Posterior cingulate gyrus (tissue), 11 donors: ENCODE measurements at places on chromosomes 2 and 18.

GRCh38 chr18:74110976-74111375, 36.7 kb downstream of the FBXO15 start:
- DNase-seq, result no peak

- DNase-seq, result no peak
Observed at GRCh38 chr2:40457366-40457765, 5.5 kb upstream of the SLC8A1 start.

GRCh38 chr18:39724652-39725051, 2159.1 kb upstream of the CELF4 start:
- no peak for DNase-seq

- peak; percentile 45 for DNase-seq
Observed at GRCh38 chr2:188293601-188294351, 2.1 kb downstream of the GULP1 start.

GRCh38 chr2:72137498-72138010, 10.1 kb downstream of the CYP26B1 start:
- DNase-seq, result peak; percentile 95

DNA sequence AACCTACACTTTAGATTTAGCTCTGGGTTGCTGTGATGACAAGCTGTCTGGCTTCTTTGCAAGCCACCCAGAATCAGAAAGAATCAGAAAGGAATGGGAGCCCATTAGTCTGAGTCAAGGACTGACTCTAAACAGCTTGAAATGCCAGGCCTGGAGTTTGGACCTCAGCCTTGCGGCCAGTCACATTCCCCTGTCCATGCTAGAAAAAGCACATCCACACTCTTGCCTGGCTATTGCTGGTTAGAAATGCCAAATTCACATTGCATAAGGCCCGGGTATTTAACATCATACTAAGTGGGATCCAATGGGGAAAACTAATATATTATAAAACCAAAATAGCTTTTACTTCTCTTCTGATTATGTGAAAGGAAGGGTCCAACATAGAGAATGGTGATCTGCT, 756.8 kb upstream of the KLHL29 start:
- no peak for DNase-seq

GRCh38 chr2:140600116-140600515, 1530.7 kb downstream of the LRP1B start:
- no peak for DNase-seq

DNA sequence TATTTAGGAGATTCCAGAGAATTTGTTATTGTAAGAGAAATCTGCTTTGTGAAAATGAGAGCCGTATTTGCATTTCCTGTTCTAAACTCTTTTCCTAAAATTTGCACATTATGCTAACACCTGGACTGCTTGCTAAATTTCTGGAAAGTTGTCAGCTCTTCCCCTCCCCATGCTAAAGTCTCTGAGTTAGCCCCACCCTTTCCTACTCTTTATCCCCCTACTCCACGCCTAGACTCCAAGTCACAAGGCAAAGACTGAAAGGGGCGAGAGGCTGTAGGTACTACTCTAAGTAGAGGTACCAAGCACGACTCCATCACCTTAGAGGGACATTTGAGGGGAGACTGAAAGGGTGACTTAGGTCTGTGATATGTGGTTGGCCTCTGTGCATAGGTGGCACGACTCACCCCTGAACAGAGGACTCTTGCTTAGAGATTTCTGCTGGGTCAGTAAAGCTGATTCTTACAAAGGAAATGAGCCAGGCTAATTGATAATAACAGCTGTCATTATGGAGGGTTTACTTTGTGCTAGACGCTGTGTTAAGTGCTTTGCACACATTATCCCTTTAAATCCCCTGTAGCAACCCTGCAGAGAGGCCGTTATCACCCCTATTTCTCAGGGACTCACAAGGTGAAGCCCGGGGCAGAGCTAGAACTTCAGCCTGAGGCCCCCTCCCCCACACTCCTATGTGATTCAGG, 373.5 kb downstream of the EN1 start:
- DNase-seq, result no peak

GRCh38 chr2:161388146-161388779, 27.8 kb upstream of the TBR1 start:
- DNase-seq, result no peak

DNA sequence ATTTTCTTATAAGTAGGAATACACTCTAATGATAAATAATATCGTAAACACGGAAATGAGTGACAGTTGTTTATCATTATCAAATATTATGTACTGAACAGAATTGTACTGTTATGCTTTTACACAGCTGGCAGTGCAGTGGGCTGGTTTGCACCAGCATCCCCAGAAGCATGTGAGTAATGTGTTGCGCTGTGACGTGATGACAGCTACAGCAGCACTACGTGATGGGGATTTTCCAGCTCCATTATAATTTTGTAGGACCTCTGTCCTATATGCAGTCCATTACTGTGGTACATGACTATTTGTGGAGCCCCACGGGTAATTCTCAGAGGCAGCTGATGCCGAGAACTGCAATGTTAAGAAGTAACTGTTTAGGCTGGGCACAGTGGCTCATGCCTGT, 77.3 kb upstream of the ATG16L1 start:
- DNase-seq, result no peak

- no peak for DNase-seq
Observed at GRCh38 chr18:38789141-38789540, 1223.5 kb upstream of the CELF4 start.

- DNase-seq, result no peak
Observed at GRCh38 chr18:69947361-69948133, at the start of gene CD226. Gene CD226 (minus strand): TSS chr18:69947873. CDS start chr18:69947406, 467 bp downstream.

DNA sequence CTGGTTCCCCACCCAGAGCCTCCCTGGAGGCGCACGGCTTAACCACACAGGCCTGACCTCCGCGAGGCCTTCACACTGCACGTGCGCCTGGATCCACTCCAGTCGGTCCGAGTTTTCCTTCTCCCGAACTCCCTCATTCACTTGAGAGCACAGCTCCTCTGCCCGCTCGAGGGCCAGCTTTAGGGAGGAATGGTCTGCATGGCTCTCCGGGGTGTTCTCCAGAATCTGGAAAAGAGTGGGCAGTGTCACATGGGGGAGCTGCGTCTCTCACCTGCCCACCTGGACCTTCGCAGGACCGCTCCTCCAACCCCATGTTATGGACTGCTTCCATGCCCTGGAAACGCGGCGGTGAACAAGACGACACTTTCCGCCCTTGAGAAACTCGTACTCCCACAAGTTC, 35.9 kb downstream of the FAM228A start:
- DNase-seq, result no peak

DNA sequence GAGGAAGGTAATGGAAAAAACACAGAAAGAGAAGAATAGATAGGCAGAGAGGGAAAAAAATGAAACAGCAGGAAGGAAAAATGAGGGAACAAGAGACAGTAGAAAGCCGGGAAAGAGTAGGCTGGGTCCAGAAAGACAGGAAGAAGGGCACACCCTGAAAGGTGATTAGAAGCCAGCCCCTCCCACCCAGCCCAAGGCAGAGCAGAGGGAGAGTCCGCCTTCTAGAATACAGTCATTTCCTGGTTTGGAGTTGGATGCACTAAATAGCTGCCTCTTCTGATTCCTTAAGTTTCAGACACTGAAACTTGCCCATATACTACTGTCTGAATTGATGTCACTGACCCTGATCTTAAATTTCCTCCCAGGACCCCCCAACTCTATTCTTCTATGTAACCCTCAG, 17.9 kb upstream of the DSG3 start:
- no peak for DNase-seq

DNA sequence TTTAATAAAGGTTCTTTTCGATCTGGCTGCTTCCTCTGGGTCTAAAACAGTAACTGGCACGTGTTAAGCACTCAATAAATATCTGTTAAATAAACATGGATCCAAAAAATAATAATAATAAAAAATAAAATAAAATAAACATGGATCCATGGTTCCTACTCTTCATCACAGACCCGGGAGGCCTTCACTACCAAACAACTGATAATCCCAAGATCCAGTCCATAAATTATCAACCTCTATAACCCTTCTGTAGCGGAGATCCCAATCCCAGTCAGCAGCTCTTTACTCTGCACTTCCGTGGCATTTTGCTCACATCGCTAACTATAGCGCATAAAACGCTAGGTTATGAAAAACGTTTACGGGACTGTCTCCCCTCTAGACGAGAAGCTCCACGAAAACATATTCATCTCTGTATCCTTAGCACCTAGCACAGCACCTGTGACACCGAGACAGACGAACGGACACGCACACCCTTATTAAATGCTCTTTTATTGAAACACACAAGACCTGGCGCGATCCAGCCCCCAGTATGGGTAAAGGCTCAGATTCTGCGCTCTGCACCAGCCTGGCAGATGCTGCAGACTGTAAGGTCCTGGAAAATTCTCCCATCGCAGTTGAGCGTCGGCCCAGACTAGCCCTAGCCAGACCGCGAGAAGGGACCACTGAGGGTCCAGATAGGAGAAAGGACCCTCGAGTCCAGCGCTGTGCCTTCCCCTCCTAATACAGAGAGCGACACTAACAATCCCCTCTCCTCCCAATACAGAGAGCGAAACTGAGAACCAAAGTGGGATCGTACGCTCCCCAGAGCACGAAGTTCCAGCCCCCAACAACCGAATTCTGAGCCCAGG, 770 bp downstream of the NBAS start:
- peak; percentile 20 for DNase-seq

GRCh38 chr2:38654528-38655381, 11.2 kb upstream of the GALM start:
- DNase-seq, result no peak

DNA sequence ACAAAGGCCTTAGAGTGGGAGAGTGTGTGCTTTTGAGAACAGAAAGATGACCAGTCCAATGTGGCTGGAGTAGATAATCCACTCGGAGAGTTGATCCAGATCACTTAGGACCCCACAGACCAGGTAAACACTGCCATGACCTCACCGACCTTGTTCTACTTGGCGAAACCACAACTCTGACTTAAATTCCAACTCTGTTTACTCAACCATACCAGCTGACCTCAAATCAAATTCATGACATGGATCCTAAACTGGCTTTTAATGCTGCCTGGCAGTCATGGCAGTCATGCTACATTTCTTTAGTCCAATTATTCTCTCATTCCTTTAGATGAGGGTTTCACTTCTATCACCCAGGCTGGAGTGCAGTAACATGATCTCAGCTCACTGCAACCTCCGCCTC, 347.1 kb upstream of the FAM98A start:
- DNase-seq, result no peak

DNA sequence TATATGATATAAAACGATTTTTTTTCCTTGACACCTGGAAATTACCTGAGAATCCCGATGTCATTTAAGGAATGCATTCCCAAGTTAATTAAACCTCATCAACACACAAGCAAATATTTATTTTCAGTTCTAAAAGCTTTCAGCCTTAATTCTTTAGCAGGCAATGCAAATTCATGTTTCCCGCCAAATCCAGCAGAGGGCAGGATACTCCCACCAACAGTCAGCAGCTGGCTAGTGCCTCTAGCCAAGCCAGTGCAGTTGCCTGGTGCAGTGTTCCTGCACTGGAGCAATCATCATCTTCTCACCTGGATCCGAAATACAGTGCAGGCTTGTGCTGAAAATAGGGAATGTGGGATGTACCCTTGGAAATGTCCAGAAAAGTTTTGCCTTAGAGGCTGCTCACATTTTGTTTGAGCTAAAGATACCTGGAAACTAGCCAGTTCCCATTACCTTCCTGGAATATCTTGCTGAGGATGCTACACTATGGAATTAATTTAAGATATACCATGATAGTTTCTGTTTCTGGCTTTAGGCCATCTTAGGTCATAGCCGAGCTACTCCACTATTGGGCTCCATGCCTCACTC, 48.4 kb upstream of the CYTIP start:
- DNase-seq, result peak; percentile 82

DNA sequence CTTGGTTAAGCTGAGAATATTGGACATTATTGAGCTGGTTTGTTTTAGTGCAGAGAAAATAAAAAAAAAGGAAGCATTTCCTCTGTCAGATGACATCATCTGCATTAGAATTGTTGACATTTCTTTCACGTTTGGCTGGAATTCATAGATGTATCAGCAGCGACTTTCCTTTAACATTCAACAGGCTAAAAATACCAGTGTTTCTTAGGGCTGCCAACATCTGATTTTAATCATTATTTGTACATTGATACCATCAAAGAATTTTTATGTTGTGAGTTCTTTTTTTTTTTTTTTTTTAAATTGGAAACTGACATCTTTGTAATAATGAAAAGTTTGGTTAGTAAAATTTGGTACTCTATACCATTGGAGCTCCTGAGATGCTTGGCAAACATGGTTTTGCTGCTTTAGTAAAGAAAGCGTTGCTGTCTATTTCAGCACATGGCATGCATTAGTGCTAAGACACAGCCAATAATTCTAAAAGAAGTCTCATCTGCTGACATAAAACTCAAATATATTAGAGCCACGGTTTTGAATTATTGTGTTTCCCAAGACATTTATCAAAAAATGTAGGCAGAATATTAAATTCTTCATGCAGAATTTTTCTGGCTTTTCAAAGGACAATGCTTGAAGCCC, 33.6 kb downstream of the GTF2A1L start:
- DNase-seq, result no peak

DNA sequence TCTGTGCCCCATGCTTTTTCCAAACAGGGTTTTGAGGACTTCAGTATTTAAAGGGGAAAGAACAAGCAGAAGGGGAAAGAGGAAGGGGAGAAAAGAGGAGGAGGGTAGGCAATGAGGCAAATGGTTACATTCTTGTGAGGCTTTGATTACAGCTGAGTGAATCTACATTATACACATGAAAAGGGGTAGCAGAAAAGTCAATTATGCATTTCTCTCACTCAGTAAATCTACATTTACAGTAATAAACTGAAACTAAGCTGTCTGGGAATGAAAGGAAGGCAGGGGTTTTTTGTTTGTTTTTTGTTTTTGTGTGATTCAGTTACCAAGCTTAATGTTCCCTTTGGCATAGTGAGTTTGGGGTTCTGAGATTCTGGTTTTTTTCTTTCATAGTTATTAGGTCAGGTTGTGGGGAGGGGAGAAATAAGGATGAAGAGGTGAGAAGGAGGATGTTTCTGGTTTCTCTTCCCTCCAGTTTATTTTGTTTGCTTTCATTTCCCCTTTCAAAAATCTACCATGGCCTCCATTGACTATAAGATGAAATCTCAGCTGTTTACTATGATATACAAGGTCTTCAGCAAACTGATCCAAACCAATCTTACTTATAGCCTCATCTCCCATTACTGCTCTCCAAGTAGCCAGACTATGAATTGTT, 18.7 kb downstream of the C18orf63 start:
- DNase-seq, result no peak

DNA sequence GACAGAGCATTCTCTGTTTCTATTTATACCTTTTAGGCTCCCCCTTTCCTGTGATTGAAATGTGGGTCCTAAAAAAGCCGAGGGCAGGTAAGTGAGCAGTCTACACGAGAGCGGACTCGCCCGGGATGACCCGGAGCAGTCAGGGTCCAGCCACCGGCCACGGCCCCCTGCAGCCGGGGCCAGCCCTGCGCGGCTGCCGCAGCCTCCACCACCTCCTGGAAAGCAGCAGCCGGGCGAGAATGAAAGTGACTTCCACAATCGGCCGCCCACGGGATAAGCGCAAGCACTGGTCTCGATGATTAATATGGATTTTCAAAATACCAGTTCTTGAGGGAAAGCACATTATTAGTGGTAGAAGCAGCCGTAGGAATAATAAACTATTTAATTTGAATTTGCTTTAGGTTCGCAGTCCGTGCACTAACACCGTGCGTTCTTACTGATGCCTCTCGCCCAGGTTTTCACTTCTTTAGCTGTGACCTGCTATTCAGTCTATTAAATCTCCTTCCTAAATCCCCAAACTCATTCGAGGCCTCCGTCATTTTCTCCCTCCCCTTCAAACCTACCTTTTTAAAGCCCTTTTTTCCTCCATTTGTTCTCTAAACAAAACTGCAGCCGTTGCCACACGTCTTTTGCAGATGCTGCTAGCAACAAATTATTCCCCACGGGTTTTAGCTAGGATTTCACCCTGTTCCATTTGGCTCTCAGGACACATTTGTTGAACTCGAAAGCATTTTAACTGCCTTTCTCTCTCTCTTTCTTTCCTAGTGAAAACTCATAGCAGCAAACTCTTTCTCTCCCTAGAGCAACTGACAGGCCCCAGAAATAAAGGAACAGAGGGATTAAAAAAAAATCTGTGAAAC, 1015.1 kb upstream of the PIK3C3 start:
- DNase-seq, result no peak
